Esophagus squamous epithelium (tissue), 5 donors: ENCODE measurements at places on chromosomes 6 and 20. TPM values are rescaled to one million over a fixed set of nuclear protein-coding genes. Genes with fewer than 3 reads are reported as not detected.
A peak's percentile ranks its signal among the peaks of the same experiment; 100 is the strongest.

DNA sequence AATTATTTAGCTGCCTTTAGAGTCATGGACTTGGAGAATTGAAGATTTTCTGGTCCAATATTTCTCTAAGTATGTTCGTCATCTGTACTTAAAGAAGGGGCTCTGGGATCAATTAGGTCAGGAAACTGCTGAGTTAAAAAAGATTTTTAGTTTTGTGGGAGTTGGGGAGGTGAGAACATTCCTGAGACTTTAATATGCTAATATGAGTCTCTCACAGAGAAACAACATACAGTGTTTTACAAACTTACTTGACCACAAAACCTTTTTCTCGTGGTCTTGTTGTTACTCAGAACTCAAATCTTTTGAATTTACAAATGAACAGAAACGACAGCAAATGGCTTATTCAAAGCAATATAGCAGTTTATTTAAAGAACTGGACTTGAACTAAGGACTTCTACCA is 67.9 kb downstream of the LIN28B start:
- DNase-seq, result no peak

The CYP24A1 gene
- 12.3 TPM for total RNA-seq

DNA sequence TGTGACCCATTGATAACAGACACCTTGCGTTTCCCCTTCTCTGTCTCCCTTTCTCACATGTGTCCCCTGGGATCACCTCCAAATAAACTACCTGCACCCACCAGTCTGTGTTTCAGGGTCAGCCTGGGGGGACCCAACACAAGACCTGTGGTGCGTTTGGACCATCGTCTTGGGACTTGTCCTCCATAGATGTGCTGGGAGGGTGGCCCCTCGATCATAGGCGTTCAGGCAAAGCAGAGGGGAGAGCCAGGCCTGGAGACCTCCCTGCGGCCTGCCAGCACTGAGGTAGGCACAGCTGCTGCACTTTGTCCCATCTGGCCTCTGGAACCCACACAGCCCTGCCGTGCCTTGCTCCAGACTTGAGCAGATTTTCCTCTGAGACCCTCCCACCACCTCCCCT is 18.1 kb downstream of the CST9 start:
- no peak for DNase-seq

GRCh38 chr20:57069442-57069841 is 197.0 kb downstream of the BMP7 start:
- DNase-seq, result no peak

The TMEM151B gene
- total RNA-seq, result not detected

The FKBP1C gene
- not detected for total RNA-seq

The EIF6 gene
- total RNA-seq, result 207 TPM

The TMEM63B gene
- total RNA-seq, result 56.3 TPM

- peak; percentile 51 for DNase-seq
These were observed at the start of gene UBE2V1 for GRCh38 chr20:50112512-50113419. UBE2V1 (minus strand) TSS chr20:50113150; CDS start chr20:50113128, 22 bp downstream.

DNA sequence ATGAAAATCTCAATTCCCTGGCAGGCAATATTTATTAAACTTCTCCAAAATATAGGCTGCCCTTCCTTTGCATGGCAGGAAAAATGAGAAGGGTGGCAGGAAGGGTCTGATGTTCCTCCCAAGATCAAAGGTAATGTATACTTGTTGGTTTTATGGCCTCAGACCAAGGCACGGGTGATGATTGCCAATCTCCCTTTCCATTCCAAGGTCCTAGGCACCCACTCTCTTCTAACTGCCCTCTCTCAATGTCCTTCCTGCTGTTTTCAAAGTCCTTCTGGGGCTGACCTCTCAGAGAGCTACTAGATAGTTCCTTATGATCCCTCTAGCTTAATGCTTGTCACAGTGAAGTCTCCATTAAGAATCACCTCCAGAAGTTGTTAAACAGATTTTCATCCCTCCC is 15.6 kb upstream of the JAG1 start:
- no peak for DNase-seq

The EPPIN gene
- total RNA-seq, result not detected

- DNase-seq, result no peak
These were observed 109.4 kb downstream of the TBXT start for GRCh38 chr6:166058064-166058739.
